ENCODE measurements at places on chromosomes 16 and 17.

DNA sequence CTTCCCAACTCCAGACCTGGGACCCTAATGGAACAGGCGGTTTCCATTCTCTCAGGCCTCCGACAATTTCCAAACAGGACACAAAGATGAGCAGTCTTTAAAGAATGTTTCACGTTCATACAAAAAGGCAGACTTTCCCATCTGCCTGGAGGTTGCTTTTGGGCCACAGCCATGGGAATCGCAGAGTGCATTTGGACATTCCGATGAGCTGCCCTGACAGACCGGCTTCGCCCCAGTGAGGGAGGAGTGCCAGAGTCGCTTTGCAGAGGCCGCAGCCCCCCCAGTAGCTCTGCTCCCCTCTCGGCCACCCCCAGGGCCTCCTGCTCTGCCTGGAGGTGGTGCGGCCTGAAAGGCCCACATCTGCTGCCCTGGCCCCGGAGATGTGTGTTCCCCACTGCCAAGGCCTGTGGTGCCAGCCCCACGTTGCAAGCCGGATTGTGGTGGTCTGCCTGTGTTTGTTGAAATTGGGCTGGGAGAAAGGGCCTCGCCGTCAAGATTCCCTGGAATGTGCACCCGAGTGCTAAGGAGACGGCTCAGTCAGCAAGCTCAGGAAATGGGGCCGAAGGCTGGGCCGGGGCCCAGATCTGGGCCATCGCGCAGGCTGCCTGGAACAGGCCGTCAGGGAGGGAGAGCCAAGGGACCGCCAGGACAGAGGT is 89.8 kb downstream of the C16orf95 start:
- DNase-seq, result no peak

- no peak for DNase-seq
Measured at GRCh38 chr17:27608328-27609230, 22.4 kb upstream of the LGALS9 start.

DNA sequence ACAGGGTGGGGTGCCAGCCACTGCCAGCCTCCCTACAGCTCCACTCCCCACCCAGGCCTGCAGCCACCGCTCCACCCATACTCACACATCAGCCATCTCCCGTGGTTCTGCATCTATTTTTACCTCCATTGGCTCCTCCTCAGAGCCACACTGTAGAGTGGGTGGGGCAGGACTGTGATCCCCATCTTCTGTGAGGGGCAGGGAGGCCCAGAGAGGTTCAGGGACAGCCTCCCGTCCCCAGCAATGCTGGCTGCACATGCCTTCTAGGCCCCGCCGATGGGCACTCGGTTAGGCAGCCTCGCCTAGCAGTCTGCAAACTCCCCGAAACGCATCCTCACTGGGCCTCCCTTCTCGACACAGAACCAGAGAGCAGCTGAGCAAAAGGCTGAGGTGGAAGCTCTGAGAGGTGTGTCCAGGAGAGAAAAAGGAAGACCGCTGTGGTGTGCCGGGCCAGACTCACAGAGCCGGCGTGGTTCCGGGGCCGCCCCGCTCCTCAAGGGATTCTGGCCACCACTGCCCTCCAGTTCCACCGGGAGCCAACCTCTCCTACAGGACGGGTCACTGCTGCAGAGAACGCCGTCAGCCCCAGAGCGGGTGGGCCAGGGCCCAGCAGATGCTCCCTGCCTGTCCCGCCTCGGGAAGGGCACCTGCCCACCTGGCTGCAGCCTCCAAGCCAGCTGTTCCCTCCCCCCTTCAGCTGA is 71.9 kb downstream of the ABR start:
- no peak for DNase-seq

- no peak for DNase-seq
Measured at GRCh38 chr16:35725949-35726348, 2266.5 kb downstream of the TP53TG3F start.

DNA sequence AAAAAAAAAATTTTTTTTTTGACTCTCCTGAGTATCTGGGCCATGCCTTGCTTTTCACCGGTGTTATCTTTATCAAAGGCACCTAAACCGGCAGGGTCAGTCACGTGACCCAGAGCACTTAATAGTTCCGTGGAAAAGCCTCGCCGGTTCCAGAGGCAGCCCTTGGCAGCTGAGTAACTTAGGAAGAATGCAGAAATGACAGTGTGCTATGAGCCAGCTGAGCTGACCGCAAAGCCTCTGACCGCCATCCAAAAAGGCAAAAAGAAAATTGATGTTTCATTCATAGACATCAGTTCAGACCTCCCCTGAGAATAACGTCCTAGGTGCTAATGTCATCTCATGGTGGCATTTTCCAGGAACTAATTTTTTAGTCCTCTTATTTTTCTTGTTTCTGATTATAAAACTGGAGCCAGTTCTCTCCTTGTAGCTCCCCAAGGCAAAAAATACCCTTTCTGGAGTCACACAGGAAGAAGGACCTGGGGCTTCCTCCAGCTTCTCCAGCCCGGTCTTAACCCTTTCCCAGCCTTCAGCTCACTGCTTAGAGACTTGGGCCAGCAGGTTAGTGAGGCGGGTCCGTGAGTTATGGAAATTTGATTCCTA is 122.6 kb downstream of the SOCS1 start:
- DNase-seq, result no peak

GRCh38 chr17:45575126-45575885 is 84.8 kb upstream of the PLEKHM1 start:
- no peak for DNase-seq
